Stimulated activated CD4-positive, alpha-beta T cell treated with anti-CD3 and anti-CD28 coated beads, Interleukin-15, amount 100 ng/mL, for 1 hour (primary cell): ENCODE measurements at places on chromosomes 5 and 9.

DNA sequence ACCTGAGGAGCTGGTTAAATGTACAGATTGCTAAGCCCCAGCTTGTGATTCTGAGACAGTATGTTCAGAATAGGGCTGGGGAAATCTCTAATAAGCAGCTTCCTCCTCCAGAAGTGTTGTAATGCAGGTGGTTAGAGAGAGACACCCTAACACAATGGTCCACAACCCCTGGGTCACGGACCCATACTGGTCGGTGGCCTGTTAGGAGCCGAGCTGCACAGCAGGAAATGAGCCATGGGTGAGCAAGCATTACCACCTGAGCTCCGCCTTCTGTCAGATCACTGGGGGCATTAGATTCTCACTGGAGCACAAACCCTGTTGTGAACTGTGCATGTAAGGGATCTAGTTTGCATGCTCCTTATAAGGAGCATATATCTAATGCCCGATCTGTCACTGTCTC is 61.8 kb downstream of the SLC36A1 start:
- DNase-seq, result no peak

DNA sequence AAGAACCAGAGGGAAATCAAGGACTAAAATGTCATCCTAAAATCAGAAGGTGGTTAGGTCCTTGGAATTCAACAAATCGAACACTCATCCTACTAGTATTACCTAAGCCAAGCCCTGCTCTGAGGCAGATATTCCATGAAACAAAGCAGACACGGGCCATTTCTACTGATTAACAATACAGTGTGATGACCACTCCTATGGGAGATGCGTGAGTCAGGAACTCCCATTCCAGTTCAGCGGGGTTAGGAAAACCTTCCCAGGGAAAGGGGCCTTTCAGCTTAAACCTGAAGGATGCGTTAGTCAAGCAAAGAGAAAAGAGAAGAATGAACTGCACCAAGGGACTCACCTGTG is 117.8 kb upstream of the LHFPL2 start:
- DNase-seq, result no peak

DNA sequence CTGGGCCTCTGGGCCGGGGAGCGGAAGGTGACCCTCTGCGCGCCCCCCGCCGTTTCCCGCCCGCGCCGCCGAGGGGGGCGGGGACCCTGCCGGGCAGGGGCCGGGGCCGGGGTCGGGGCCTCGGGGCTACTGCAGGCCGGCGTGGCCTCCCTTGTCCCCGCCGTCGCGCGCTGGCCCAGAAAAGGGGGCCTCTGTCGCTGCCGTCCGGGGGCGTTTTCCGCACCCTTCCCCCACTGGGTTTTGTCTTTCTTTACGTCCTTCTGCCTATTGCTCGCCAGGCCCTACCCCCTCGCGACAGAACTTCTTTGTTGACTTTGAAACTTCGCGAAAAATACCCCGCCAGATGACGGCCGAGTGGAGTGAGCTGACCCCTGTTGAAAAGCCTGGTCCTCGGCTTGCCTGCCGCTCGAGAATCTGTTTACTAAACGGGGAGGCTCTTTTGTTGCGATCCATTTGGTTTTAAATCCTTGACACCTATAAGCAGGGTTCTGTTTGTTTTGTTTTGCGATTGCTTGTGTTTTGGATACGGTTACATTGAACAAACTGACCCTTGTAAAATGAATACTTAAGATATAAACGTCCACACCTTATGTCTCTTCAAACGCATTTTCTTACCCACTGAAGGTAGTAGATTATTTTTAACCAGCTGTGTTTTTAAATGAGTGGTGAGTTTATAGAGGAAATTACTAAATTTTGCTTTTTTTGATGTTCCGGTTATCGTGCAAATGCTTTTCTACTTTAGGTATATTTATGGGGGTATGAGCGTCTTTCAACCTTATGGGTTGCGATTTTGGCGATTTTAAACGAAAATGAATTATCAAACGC is 765 bp downstream of the MARCHF6 start:
- peak; percentile 31 for DNase-seq

- no peak for DNase-seq
Observed at GRCh38 chr9:114824110-114824509, 18.3 kb upstream of the TNFSF15 start.

DNA sequence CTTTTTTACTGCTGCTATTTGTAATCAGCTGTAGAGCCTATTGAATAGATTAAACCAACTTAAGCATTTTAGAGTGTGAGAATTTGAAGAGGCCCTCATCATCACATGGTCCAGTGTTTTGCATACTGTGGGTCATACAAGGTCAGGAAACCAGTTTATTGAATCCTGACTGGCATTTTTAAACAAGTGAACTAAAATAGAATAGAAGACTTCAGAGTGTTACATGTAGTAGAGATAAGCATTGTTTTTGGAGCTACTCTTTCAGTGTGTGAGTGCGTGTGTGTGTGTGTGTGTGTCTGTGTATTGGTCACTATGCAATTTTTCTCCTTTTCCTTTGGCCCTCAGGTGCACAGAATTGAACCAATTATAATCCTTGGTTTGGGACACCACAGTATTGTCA is 114.4 kb downstream of the SLC28A3 start:
- no peak for DNase-seq

GRCh38 chr9:125861405-125862058 is 114.4 kb downstream of the PBX3 start:
- no peak for DNase-seq

GRCh38 chr9:112086627-112087026 is 88.5 kb downstream of the SUSD1 start:
- no peak for DNase-seq
